ENCODE measurements at places on chromosomes 3 and 15. TPM values are rescaled to one million over a fixed set of nuclear protein-coding genes. Genes with fewer than 3 reads are reported as not detected.

- DNase-seq, result no peak
Measured at GRCh38 chr3:100748220-100748619, 38.9 kb downstream of the TFG start.

GRCh38 chr3:71728632-71729342 is 3.6 kb upstream of the EIF4E3 start:
- no peak for DNase-seq

DNA sequence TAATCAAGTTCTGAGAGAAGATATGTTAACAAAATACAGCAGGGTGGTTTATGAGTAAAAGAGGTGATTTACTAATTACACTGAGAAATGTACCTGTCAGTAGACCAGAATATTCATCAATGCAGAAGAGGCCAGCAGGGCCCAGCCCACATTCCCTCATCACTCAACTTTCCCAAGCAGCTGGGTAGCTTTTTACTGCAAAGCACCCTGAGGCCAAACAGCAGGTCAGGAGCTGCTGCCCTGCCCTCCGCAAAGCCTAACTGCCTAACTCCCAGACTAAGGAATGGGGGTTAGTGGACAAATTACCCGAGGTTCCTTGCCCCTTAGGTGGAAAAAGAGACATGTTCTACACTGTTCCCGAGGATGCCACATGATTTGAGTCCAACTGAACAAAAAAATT is 108.2 kb downstream of the TBL1XR1 start:
- DNase-seq, result no peak

DNA sequence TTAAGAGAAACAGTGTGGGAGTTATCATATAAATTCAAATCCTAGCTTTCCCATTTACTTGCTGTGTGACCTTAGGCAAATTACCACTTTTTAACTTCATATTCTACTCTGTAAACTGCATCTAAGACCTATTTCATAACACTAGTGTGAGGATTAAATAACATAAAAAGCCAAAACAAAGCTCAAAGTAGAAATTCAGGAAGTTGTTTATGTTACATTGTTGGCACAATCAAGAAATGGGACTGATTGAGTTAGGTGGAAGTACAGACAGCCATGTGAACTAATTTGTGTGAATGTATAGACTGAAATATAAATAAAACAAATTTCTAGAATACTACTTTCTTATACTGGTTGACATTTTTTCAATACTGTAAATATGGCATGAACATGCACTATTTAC is 131.7 kb downstream of the STAG1 start:
- DNase-seq, result no peak

The SLC12A8 gene
- 9.2 TPM for total RNA-seq

Data from progenitor cell of endocrine pancreas (in vitro differentiated cells).